ENCODE measurements at places on chromosomes 4 and X.

DNA sequence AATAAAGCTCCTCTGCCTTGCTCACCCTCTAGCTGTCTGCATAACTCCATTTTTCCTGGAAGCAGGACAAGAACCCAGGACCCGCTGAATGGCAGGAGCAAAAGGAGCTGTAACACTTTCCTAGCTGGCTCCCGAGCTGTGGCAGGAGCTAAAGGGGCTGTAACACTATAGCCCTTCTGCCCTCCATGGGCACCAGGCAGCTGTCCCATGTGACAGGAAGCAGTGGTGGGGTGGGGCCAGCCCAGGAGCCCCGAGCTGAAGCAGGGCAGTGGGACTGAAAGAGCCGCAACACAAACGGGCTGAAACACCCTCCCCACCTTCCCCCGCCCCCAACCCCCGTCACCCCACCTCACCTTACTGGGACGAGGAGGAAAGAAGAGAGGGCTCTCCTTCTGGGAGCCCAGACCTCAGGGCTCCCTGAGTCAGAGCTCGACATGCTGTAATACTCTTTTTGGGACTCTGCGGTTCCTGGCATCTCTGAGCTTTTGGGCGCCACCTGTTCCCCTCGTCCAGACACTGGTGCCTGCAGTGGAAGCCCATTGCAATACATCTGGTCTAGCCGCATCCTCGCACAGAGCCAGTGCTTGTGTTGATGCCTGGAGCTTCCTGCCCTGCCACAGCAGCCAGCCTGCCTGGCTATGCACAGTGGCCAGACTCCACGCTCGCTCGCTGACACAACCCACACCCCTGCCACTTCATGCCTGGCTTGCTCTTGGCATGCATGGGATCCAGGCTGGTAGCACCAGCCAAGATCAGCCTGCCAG is 39.4 kb downstream of the PPM1K start:
- no peak for DNase-seq

DNA sequence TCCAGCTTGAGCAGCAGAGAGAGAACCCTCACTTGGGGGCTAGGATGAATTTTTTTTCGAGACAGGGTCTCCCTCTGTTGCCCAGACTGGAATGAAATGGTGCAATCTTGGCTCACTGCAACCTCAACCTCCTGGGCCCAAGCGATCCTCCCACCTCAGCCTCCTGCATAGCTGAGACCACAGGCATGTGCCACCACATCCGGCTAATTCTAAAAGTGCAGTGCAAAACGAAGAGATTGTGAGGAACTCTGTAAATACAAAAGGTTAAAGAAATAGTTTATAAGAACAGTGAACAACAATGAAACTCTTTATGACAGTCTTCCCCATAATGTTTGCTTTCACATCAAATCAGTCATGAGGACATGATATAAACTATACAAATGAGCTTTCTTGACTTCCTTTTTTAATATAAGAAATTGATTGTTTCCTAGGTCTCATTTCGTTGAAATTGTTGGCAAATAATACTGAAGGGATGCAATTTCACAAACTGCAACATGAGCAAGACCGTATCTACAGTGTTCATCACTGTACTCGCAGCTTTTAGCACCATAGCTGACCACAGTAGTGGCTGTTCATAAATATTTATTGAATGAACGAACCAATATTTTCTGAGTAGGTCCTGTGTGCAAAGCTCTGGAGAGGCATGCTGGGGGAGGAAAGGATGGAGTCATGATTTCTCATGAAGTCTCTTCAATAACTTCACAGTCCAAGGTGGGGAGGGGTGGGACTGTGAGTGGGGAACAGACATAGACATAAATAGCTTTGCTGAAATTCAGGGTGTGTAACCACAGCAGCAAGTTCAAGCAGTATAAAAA is 116.1 kb downstream of the SHROOM3 start:
- no peak for DNase-seq

DNA sequence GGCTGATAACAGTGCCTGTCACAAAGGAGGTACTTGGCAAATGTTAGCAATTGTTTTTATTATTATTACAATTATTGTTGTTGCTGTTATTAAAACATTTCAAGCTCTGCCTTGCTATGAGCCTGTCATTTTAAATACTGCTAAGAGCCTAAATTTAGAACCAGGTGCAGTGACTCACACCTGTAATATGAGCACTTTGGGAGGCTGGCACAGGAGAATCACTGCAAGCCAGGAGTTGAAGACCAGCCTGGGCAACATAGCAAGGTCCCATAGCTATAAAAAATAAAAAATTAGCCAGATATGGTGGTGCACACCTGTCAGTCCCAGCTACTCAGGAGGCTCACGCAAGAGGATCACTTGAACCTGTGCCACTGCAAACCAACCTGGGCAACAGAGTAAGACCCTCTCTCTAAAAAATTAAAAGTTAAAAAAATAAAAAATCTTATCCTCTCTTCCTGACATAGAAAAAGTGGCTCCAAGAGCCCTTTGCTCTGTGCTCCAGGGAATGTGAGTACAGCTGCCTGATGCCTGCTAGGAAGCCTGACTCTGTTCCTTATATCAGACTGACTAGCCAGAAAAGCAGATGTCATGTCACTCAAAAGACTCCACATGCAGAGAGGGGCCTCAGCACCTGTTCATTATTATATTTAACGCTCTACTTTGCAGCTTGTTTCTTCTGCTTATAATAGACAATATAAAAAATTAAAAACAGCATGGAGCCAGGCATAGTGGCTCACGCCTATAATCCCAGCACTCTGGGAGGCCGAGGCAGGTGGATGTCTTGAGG is 234.0 kb downstream of the OPHN1 start:
- DNase-seq = no peak

DNA sequence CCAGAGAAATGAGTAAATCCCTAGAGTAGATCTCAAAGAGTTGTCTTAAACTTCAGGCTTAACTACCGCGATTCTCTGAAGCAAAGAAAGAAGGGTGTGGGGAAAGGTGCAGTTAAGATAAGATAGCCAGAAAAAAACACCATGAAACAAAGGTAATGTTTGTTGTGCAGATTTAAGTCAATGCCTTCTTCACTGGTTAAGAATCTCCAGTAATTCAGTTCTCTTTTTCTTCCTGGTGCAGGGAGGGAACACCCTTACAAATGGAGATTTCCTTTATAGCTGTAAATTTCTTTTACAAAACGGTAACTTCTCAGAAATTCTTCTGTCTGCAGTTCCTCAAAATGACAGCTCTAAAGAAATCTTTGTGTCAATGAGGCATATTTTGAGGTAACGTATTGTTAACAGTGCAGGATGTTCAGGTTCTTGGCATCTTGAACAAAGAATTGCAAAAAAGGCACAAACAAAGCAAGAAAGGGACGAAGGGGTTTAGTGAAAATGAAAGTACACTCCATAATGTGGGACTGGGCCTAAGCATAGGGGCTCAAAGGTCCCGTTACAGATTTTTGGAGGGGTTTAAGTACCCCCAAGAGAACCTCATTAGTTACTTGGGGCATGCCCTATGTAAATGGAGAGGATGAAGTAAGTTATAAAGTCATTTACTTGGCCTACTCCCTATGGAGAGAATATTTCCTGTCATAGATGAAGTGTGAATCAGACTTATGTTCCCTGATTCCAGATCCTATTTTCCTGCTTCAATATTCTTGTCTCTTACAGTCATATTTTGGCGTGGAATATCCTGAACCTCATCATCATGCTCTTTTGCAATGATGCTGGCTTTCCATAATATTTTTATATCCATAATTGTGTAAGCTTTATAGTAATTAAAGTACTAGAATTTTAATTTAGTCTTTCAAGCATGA is 492.0 kb downstream of the PCDH11X start:
- DNase-seq = no peak

DNA sequence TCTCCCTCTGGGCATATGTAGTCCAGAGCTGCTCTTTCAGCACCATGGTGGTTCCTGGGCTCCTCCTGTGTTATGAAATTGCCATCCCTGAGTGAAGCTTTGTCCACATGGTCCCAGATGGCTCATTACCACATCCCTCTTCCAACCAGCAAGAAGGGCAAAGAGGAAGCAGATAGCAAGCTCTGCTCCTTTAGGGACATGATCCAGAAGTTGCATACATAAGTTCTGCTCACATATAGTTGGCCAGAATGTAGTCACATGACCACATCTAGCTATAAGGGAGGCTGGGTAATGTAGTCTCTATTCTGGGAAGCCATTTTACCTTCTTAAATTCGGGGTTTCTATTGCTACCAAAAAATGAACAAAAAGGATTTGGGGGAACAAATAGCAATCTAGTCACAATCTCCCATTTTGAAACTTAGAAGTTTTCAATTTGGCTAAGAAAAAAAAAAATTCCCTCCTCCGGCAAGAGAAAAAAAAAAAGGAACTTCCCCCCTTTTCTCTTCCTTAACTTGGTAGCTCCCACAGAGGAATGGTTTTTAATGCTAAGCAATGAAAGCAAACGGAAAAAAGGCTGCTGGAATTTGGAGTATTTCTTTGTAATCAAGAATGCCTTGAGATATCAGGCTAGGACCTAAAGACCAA is 88.2 kb upstream of the USP9X start:
- DNase-seq = peak; percentile 96

- DNase-seq = no peak
Measured at GRCh38 chr4:48085821-48086589, 48.0 kb downstream of the TXK start.

- DNase-seq = peak; percentile 86
Measured at GRCh38 chr4:15778289-15779241, at the start of gene CD38. Gene CD38 (plus strand): TSS chr4:15778328. CDS start chr4:15778415, 87 bp downstream.

DNA sequence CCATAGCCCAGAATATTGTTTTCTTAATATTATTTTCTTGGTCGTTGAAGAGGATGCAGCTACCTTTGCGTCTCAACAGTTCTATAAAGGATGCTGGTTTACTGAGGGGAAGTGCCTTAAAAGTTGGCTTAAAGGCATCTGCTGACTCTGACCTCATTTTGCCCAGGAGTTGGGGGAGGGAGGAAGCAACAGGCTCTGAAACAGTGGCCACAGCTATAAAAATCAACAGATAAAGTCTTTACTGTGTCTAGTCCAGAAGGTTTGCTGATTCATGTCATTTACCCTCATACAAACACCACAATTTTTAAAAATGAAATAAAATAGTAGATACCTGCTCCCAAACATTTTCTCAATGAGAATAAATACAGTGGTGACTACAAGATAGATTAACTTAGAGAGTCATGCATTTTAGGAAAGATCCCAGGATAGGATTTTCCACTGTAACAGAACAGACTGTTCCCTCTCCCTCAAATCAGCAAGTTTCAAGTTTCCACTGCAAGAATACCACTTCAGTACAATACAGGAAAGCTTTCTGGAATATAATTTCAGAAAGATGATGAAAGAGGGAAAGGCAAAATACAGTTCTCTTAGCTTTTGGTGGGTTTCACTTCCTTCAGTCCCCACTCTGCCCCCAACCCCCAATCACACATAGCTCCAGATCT is 1.9 kb downstream of the PHKA1 start:
- peak; percentile 17 for DNase-seq

- peak; percentile 6 for DNase-seq
Measured at GRCh38 chrX:15930585-15930984, 76.0 kb upstream of the AP1S2 start.

GRCh38 chrX:154827194-154828015 is 7.1 kb downstream of the SMIM9 start:
- DNase-seq = no peak

GRCh38 chrX:2793752-2794151 is 35.0 kb upstream of the GYG2 start:
- no peak for DNase-seq

GRCh38 chrX:70436343-70436742 is 8.3 kb upstream of the DLG3 start:
- DNase-seq = no peak
